ENCODE measurements at places on chromosomes 13 and 19.

- no peak for DNase-seq
These were observed 310.0 kb upstream of the KLF12 start for GRCh38 chr13:74444161-74444571.

DNA sequence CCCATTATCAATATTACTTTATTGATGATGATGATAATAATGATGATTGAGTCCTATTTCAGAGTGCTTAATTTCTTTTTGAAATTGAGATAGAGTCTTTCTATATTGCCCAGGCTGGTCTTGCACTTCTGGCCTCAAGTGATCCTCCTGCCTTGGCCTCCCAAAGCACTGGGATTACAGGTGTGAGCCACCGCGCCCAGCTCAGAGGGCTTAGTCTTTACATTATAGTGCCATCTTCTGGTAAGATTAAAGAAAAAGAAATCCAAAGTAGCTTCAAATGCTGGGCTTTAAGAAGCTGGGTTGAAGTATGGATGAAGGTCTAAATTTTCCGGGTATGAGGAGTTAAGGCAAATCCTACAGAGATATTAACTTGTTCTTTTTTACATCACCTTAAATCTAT lies 3.4 kb upstream of the ZNF333 start:
- no peak for DNase-seq

- no peak for DNase-seq
These were observed 75.7 kb upstream of the ZNF91 start for GRCh38 chr19:23470873-23471545.

GRCh38 chr19:18785179-18786124 lies 5.7 kb downstream of the COMP start:
- peak; percentile 37 for DNase-seq

DNA sequence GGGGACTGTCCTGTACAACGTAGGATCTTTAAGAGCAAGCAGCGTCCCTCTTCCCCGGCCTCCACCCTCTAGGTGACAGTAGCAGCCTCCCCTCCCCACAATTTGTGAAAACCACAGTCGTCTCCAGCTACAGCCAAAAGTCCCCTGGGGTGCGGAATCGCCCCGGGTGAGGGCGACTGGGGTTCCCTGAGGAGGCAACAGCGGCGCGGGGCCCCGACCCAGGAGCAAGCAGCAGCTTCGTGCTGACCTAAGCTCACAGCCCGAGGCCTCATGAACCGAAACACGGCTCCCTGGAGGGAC lies 322 bp downstream of the ZNF558 start:
- no peak for DNase-seq

GRCh38 chr13:83810136-83810535 lies 72.1 kb downstream of the SLITRK1 start:
- no peak for DNase-seq

DNA sequence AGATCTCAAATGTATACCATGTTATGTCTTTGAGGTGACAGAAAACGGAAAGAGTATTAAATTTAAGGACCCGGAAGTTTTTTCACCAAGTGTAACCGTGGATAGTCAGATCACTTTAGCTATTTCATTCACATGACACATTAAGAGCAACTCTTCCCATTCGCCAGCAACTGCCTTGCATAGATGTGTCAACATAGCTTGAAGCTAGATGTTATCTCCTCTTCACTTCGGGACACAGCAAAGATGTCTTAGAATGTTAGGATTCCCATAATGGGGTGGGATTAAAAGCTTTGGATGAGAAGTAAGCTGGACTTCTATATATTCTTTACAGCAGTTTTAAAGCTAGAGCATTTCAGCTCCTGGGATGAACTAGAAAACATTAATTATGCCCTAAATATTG lies 1135.9 kb upstream of the PCDH20 start:
- no peak for DNase-seq

DNA sequence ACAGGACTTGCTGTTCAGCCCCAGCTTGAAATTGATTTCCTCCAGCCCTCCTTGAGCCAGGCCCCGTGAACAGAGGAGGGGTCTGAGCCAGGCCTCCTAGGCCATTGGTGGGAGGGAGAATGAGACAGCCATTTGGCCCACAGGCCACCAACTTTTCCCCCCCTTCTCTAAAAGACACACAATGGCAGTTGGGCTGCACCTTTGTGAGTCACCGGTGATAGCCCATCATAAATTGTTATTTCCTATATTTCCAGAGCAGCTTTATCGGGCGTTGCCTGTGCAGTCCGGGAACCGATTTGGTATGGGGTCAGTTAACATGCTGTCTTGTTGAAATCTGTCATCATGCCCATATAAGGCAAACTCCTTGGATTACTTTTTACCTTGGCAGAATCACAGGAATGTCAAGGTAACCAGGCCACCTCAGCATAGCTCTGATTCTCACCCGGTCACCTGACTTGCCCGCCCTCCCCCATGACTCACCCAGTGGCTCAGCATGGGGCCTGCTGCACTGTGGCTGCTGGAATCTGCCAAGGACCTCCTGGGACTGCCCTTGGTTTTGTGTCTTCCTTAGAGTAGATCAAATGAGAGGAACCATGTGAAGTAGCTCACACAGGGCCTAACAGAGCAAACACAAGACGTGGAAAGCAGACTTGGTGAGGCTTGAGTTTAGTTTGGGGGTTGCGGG lies 36.1 kb downstream of the ACTN4 start:
- DNase-seq, result peak; percentile 47

GRCh38 chr13:79483086-79483706 lies 2.2 kb downstream of the NDFIP2 start:
- DNase-seq, result no peak

GRCh38 chr19:42010245-42011126 lies 16.5 kb upstream of the ATP1A3 start:
- no peak for DNase-seq

- DNase-seq, result no peak
These were observed 48.5 kb downstream of the GAS6 start for GRCh38 chr13:113815151-113816058.

DNA sequence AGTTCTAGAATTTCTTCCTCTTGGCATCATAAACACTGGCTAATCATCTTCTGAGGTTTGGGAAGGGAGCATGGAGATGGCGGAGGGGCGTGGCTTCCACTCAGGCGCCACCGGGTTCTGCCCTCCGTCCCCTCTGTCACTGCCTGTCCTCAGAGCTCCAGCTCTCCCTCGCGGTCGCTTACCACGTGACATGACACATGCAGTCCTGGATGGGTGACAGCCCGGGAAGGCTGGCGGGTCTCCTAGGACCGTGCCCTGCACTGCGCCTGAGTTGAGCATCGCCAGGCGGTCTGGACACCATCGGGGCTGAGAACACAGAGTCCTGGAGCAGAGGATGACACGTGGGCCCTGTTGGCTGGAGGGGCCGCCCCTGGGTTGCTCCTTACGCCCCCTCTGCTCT lies 123.3 kb downstream of the RAB20 start:
- DNase-seq, result no peak

DNA sequence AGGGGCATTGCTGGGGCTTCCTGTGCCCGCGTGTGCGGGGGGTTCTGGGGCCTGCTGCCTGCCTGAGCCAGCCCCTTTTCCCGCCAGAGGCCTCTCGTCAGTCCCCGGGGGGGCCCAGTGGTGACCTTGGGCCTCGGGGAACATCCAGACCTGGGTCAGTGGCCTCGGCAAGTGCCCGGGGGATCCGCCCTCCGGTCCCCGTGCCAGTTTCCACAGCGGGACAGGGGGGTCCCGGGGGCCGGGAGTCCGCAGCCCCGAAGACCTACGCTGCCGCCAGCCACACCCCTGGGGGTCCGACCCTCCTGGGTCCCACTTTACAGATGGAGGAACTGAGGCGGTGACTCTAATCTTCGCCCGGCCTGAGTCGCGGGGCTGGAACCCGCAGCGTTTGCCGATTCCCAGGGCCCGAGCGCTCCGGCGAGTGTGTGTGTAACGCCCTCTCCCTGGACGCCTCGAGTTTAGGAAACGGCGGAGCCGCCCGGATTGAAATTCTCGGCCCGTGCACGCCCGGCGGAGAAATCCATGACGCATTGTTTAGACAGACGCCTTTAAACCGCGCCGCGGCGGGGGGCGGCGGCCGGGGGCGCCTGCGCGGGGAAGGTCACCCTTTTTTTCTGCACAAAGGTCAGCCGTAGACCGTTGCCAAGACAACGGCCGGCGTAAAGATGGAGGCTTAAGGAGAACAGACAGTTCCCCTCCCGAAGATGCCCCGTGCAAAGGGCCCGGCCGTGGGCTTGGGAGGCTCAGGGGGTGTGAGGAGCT lies 39.3 kb downstream of the EFNA2 start:
- no peak for DNase-seq

- DNase-seq, result no peak
These were observed 28.5 kb upstream of the RBM26 start for GRCh38 chr13:79434556-79434955.

DNA sequence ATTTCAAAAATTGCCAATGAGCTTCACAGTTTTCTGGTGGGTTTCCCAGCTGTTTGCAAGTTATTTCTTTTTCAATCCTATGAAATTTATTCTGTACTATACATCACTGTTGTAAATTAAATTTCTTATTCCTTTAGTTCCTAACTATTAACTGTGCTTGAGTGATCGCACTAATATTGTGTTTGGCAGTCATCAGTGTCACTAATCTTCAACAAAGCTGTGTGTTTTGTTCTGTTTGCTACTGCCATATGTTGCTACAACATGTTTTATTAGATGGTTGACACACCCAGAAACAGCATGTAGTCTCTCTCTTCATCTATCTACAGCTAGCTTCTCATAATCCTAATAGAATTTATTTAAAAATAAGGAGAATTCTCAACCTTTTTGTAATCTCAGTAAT lies 453.6 kb upstream of the PRR20A start:
- no peak for DNase-seq

GRCh38 chr19:44598880-44599279 lies 14.5 kb upstream of the IGSF23 start:
- DNase-seq, result no peak

DNA sequence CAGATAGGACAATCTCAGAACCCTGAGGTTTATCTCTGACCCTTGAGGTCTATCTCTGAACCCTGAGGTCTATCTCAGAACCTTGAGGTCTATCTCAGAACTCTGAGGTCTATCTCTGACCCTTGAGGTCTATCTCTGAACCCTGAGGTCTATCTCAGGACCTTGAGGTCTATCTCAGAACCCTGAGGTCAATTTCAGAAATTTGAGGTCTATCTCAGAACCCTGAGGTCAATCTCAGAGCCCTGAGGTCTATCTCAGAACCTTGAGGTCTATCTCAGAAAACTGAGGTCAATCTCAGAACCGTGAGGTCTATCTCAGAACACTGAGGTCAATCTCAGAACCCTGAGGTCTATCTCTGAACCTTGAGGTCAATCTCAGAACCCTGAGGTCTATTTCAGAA lies 2.3 kb downstream of the TLE2 start:
- DNase-seq, result no peak

GRCh38 chr19:40360020-40360707 lies 11.7 kb downstream of the PLD3 start:
- no peak for DNase-seq

GRCh38 chr19:3733549-3734309 lies 25.5 kb downstream of the TJP3 start:
- DNase-seq, result no peak

DNA sequence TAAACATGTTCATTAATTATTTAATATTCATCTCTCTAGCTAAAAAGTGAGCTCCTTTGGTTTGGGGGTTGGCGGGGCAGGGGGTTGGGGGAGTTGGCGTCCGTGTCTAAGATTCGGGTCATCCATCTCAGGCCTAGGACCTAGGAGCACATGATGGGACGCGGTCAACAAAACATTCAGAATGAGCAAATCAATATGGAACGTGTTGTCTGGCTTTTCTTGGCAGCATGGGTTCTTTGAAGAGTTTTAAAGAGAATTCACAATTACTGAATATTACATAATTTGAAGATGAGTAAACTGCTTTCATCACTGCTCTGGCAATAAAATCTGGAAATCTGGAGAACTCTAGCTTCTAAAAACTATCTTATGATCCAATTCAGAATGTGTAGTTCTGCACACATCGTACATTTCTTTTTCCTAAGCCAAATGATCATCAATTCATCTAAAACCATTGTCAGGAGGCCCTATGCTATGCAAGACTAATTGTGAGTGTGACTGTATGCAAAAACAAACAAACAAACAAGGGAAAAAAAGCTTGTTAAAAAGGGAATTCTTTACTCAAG lies 5.4 kb upstream of the ARGLU1 start:
- no peak for DNase-seq

DNA sequence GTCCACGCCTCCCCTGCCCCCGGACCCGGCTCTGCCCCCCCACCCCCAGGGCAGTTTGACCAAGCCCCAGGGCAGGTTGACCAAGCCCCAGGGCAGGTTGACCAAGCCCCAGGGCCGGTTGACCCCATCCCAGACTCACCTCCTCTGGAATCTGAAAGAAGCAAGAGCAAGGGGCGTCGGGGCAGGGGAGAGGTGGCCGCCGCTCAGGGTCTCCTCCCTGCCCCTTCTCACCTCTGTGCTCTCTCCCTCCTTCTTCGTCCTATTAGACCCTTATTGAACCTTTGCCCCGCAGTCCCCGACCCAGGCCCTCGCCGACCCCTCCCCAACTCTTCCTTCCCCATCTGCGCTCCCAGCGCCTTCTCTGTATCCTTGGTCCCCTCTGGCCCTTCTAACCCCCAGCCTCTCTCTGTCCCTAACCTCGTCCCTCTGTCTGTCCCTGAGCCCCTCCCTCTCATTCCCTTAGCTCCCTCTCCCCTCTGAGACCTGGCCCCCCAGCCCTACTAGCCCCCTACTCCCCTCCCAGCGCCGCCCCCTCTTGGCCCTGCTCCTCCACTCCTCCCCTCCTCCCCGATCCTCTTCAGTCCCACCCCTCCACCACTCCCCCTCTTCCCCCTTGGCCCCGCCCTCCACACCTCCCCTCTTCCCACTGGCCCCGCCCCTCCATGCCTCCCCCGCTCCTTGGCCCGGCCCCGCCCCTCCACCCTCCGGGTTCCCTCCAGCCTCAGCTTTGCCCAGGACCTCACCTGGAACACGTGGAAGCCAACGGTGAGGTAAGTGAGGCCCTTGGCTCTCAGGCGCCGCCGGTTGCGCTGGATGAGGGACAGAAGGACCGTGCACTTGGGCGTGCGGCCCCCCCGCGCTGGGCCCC lies 7.6 kb downstream of the CAPN12 start:
- DNase-seq, result no peak

- DNase-seq, result no peak
These were observed 39.2 kb downstream of the GATAD2A start for GRCh38 chr19:19444681-19445155.

DNA sequence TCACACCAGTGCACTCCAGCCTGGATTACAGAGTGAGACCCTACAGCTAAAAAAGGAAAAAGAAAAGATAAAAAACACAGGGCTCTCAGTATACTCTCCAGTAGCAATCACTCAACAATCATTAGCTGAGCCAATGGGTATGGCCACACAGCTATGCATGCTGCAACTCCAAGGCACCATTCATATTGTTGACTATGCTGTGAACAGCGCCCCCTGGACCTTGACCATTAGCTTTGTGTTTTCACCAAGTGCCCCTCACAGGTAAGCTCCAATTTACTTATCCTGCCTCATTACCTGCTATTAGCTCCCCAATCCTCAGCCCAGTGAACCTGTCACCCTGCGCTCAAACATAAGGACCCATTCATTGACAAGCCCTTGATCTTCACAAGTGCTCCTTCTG lies 35.8 kb downstream of the ZIC5 start:
- no peak for DNase-seq

DNA sequence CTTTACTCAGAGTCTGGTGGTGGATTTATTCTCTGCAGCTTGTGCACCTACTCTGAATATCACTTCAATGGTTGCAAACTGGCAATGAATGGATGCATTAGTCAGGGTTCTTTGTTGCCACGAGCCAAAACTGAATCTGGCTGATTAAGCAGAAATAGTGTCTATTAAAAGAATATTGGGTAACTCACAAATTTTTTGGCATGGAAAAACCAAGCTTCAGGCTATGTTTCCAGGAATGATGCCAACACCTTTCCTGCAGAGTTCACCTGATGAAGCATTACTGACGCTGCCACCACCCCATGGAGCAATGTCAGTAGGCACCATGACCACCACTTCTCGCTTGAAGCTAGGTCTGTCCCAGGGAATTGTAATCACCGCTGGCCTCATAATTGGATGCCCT lies 597.8 kb upstream of the SLC10A2 start:
- DNase-seq, result no peak
